ENCODE measurements at places on chromosomes 11 and 22. TPM values are rescaled to one million over a fixed set of nuclear protein-coding genes. Genes with fewer than 3 reads are reported as not detected.
A peak's percentile ranks its signal among the peaks of the same experiment; 100 is the strongest.

Gene OR52H1
- total RNA-seq: not detected

Gene SERHL2
- total RNA-seq: 0.63 TPM

Gene CABP4
- total RNA-seq: not detected

Gene MICALL1
- total RNA-seq: 57.8 TPM

Gene UCP2
- not detected for total RNA-seq

Gene MAPK8IP2
- total RNA-seq: 0.47 TPM

Gene TBX10
- total RNA-seq: not detected

Gene ASCC2
- 49.1 TPM for total RNA-seq

Gene SLC17A6
- total RNA-seq: not detected

Gene CARNS1
- 0.13 TPM for total RNA-seq

Gene MS4A4E
- not detected for total RNA-seq

Gene OR6T1
- total RNA-seq: not detected

Gene SAA4
- total RNA-seq: not detected

Gene GP1BB
- total RNA-seq: not detected

Gene ACTN3
- not detected for total RNA-seq

DNA sequence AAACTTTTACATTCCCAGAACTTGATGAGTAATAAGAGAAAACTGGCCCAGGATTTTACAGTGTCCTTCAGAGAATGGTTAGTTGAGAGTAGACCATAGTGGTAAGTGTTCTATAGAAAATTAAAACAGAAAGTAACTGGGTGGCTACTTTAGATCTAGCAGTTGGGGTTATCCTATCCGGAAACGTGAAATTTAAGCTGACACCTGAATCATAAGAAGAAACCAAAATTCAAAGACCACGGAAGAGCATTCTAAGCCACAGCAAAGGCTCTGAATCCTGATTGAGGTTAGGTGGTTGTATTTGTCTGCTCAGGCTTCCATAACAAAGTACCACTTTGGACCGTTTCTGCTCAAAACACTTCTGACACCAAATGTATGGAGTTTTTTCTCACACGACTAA is 34.0 kb downstream of the TTC17 start:
- no peak for DNase-seq

- DNase-seq: no peak
Measured at GRCh38 chr22:17481424-17481823, 81.9 kb upstream of the SLC25A18 start.

GRCh38 chr22:43921370-43921769 is 2.2 kb upstream of the PNPLA3 start:
- DNase-seq: peak; percentile 89

DNA sequence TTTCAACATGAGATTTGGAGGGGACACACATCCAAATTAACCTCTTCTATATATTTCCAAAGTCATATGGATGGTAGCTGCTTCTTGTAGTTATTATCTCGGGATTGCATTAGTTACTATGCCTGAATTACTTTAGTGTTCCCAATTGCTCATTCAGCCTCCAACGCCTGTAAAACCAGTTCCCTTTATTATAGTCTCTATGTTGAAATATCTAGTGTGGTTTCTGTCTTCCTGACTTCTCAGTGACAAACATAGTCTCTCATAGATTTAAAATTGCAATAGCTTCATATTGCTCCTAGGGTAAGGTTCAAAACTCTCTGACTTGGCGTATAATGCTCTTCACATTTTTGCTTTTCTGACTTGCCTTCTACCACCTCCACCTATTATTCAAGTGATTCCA is 366.4 kb downstream of the CASP12 start:
- DNase-seq: no peak

GRCh38 chr22:47495110-47495509 is 732.7 kb downstream of the TBC1D22A start:
- DNase-seq: no peak

- DNase-seq: no peak
Measured at GRCh38 chr22:42902875-42903510, 45.9 kb upstream of the ARFGAP3 start.

- no peak for DNase-seq
Measured at GRCh38 chr22:48704335-48704734, 1123.3 kb downstream of the BRD1 start.

DNA sequence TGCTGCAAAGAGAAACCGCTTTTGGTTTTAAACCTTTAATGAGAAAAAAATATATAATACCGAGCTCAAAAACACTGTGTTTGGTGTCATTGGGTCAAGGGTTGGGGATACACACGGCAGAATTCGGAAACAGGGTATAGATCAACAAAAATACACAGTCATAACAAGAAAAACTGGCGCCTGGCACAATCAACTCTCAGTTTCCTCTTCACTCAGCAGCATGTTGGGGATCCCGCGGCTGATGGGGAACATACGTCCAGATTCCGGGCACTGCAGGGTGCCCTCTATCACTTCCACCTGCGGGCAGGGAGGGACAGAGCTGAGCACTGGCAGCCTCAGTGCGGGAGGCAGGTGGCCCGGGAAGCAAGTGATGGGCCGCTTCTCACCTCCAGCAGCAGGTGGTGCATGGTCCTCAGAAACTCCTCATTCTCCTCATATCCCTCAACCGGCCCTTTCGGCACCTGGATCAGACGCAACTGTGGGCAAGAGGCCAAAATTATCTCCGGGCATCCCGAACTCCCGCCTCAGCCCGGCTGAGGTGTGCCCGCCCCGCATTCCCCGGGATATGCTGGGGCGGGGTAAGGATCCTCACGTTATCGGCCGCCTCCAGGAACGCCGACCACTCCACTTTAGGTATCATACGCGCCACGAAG is 561 bp downstream of the TRMT112 start:
- DNase-seq: peak; percentile 51

DNA sequence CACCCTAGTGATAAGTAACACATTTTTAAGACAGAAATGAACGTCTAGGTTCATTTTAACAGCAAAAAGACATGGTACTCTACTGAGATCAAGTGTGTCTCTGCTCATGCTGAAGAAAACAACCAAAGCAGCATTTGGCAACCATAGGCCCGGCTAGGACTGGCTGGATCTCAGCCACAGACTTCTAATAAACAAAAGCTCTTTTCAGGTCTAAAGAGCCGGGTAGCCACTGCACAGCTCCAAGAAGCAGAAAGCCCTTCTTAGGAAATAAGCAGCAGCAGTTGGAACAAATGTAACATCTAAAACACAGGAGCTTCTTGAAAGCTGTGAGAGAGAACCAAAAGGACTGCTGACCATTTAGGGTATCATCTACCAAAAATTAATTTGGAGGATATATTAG is 37.6 kb downstream of the PITPNB start:
- DNase-seq: no peak

- no peak for DNase-seq
Measured at GRCh38 chr22:23282516-23282915, 102.2 kb downstream of the BCR start.

- DNase-seq: no peak
Measured at GRCh38 chr11:131758726-131759125, 388.3 kb downstream of the NTM start.

DNA sequence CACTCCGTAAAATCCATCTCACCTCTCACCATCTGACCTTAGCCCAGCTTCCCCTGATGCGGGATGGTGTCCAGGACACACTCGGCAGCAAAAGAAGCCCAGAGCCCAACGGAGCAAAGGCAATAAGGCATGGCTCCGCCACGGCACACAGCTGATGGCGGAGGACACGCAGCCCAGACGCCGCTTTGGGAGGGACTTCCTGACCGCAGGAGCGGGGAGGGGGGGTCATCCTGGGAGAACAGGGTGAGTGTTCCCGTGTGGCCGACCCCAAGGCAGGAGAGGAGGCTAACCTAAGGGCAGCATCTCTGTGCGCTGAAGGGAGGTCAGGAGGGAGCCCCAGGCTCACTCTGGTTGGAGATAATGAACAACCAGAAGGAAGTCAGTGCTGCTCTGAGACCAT is 71.3 kb downstream of the TRMU start:
- no peak for DNase-seq

DNA sequence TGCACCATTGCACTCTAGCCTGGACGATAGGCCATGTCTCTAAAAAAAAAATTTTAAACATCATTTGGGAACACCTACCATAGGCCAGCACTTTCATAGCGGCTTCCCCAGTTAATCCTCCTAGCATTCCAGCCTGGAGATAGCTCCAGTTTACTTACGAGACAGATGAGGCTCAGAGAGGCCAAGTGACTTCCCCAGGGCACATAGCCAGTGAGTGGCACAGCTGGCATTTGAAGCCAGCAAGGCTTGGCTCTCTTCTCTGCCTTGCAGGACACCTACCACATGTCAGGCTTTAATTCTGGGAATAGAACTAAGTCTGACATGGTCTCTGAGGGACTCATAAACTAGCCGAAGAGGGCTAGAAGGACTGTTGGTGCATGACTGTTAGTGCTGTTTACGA is 4.9 kb upstream of the TAGLN start:
- no peak for DNase-seq

DNA sequence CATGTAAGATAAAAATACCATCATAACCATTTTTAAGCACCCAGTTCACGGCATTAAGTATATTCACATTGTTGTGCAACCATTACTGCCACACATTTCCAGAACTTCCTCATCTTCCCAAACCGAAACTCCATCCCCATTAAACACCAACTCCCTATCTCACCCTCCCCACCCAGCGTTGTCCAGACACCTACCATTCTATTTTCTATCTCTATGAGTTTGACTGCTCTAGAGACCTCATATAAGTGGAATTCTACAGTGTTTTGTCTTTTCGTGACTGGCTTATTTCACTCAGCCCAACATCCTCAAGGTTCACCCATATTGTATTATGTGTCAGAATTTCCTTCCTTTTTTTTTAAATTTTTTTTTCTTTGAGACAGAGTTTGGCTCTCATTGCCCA is 45.2 kb downstream of the PPFIA1 start:
- no peak for DNase-seq

- DNase-seq: no peak
Measured at GRCh38 chr11:111632516-111633220, 30.4 kb downstream of the SIK2 start.

GRCh38 chr11:65425971-65426838 is 3.6 kb downstream of the NEAT1 start:
- peak; percentile 66 for DNase-seq

DNA sequence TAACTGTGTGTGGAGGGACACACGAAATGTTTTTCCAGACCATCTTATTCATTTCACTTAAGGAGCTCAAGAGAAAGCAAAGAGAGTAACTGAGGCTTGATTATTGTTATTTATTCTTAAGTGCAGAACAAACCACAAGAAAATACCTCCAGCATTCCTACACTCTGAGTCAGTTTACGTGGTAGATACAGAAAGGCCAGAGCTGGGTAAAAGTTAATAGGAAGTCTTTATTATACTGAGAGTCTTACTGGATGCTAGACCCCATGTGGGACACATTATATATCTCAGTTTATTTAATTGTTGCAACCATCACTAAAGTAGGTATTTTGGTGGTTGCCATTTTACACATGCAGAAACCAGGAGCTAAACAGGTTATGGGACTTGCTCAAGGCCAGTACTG is 261.4 kb upstream of the POU2AF2 start:
- DNase-seq: peak; percentile 29

GRCh38 chr11:99932684-99933083 is 754.4 kb upstream of the ARHGAP42 start:
- DNase-seq: no peak

DNA sequence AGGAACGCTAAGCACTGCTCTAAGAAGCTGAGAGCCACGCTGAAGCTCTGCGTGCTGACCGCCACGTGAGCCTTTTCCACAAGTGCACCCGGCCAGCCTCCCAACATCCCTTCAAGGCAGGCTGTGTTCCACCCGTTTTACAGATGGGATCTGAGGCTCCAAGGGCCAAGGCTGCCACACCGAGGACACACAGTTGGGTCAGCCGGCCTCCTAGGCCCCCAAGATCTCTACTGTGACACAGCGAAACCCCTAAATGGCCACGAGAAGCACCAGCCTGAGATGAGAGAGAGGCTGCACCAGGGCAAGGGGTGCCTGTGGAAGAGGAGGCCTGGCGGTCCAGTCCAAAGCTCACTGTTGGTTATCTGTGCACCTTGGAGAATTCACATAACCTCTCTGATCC is 11.8 kb upstream of the CD5 start:
- DNase-seq: no peak

DNA sequence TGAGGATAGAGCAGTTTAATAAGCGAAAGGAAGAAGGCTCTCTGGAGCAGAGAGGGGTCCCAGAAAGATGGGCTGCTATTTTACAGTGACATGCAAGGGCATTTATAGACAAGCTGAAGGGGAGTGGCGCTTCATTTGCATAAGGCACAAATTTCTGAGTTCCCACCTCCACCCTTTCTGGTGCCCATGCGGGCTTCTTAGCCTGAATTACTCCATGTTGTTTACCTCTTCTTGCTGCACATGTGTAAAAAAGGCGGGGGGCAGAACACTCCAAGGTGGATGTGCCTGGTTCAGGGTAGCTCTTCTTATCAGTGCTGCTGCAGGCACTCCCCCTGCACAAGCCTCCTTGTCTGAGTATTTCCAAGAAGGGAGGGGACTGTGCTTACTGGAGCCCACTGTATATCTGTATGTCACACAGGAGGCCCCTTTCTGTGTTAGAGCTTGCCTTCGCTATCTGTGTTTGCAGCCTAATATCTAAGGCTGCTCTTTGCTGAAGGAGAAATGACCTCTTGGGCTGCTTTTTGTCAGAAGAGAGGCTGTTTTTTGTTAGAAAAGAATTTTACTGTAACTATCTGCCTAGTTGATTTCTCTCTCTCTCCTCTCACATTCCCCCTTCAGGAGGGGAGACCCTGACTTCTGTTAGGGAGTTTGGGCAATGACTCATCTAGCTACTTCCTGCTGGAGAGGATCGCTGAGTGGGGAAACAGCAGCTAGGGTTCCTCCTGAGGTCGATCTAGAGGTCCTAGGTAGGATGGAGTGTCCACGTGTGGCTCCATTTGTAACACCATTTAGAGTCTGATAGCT is 1057.0 kb upstream of the CNTN5 start:
- DNase-seq: peak; percentile 27

GRCh38 chr11:115693002-115693401 is 188.8 kb upstream of the CADM1 start:
- DNase-seq: no peak

DNA sequence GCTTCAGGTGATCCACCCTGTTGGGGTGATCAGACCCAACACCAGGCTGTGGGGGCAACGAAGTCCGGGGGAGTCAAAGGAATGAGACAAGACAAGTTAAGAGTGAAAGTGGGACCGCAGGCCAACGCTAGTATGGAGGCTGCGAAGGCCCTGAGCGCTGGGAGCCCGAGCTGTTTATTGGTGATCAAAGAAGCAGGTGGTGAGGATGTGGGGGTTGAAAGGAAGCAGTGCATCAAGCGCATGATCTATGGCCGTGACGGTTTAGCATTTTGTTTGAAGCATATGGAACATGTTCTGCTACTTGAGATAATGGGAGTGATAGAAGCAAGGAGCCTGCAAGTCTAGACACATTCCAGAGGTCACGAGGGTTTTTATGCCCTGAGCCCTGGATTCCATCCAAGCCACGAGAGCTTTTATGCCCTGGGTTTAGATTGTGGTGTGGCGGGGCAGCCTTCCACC is 49.5 kb downstream of the MCHR1 start:
- DNase-seq: no peak

- no peak for DNase-seq
Measured at GRCh38 chr11:70782401-70782913, 384.1 kb downstream of the CTTN start.

- peak; percentile 76 for DNase-seq
Measured at GRCh38 chr22:19568337-19569275, 44.4 kb upstream of the CLDN5 start.

- DNase-seq: no peak
Measured at GRCh38 chr11:11770296-11770695, 71.5 kb upstream of the USP47 start.

Measured in HT1080 (cell line).